ENCODE measurements at places on chromosomes 4 and X. TPM values are rescaled to one million over a fixed set of nuclear protein-coding genes. Genes with fewer than 3 reads are reported as not detected.
A peak's percentile ranks its signal among the peaks of the same experiment; 100 is the strongest.

GRCh38 chr4:42605264-42605663 lies 51.6 kb downstream of the ATP8A1 start:
- DNase-seq: no peak
- no peak overlapping the region for H3K27ac ChIP-seq
- peaks cover 5% of the 10 kb centered on the region for H3K36me3 ChIP-seq

- no peaks in the 10 kb centered on the region for H3K27me3 ChIP-seq
- no peaks in the 10 kb centered on the region for H3K36me3 ChIP-seq
- peak overlapping the region; percentile 48 for H3K27ac ChIP-seq
- DNase-seq: no peak
- H3K4me1 ChIP-seq: peaks cover 7% of the 10 kb centered on the region
Observed at GRCh38 chrX:151711787-151712186, 4.0 kb upstream of the FATE1 start.

- H3K27me3 ChIP-seq: peaks cover 1% of the 10 kb centered on the region
- H3K4me3 ChIP-seq: no peak overlapping the region
- H3K36me3 ChIP-seq: no peaks in the 10 kb centered on the region
- H3K4me1 ChIP-seq: no peaks in the 10 kb centered on the region
- no peak for DNase-seq
Observed at GRCh38 chr4:138734746-138735145, 280.8 kb upstream of the NOCT start.

DNA sequence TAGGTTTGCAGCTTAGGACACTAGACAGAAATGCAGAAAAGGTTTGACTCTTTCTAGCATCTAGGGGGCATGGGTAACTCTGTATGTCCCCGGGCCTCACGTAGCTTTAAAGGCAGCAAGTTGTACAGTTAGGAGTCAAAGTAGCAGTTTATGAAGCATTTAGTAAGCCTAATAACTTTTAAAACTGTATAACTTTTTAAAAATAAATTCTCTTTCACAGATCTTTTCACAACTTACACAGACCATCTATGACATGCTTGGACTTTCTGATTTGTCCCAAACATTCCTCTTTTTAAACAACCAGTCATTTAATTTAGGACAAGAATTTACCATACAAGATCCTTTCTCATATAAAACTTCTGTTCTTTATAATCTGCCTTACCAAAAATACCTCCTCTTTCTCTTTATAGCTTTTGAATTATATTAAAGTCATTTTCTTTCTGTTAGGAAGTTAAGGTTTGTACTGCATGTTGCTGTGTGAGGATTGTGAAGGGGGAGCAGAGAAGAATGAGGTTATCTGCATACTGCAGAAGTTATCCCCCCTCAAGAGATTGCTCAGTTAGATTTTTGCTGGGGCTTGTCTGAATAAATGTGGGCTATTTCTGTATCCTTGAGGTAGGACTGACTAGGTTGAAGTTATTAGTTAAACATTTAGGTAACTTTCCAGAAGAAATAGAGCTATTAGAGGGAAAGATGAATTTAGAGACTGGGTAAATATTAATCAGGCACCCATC lies 94.3 kb downstream of the CPE start:
- peaks cover 21% of the 10 kb centered on the region for H3K36me3 ChIP-seq
- no peaks in the 10 kb centered on the region for H3K4me1 ChIP-seq
- H3K27me3 ChIP-seq: peaks cover 3% of the 10 kb centered on the region
- H3K27ac ChIP-seq: no peak overlapping the region

DNA sequence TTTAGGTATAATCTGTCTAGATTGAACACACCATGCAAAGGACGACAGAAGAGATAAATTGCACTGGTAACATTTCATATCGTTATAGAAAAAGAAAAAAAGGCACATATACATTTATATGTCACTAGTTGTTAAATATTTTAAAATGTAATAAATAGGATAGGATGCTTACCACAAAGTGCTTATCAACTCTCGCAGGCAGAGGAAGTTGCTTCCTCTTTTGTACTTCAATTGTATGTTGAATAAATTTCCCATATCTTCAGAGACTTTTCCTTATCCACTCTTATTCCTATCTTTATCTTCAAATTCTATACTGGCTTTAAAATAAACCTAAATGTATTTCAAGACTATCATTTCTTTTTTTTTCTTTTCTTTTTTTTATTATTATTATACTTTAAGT lies 163.3 kb upstream of the SPOCK3 start:
- H3K4me1 ChIP-seq: peaks cover 8% of the 10 kb centered on the region
- no peak overlapping the region for H3K4me3 ChIP-seq
- no peaks in the 10 kb centered on the region for H3K36me3 ChIP-seq
- peaks cover 1% of the 10 kb centered on the region for H3K27me3 ChIP-seq
- H3K27ac ChIP-seq: no peak overlapping the region

GRCh38 chrX:27599928-27600327 lies 9.8 kb downstream of the DCAF8L2 start:
- no peaks in the 10 kb centered on the region for H3K4me1 ChIP-seq
- no peak overlapping the region for H3K27ac ChIP-seq
- H3K36me3 ChIP-seq: no peaks in the 10 kb centered on the region

Gene SLC25A14
- total RNA-seq: 14.5 TPM

DNA sequence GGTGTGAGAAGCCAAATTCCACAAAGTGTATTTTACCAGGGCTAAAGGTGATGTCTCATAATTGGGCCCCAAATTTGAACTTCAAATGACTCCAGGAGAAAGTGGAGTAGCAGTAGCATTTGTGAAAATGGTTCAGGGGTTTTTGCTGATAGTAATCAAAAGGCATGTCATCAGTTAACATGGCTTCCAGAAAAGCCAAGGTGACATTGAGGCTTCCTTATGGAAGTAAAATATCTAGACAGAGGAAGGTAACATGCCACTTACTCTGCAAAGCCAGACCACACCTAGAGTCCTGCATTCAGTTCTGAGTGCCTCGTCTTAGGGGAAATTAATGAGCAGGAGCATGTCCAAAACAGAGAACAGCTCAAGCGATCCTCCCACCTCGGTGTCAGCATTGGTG lies 2.2 kb upstream of the RPL36A start:
- H3K27me3 ChIP-seq: peaks cover 2% of the 10 kb centered on the region
- peaks cover 15% of the 10 kb centered on the region for H3K4me1 ChIP-seq
- H3K36me3 ChIP-seq: no peaks in the 10 kb centered on the region
- H3K27ac ChIP-seq: no peak overlapping the region

Measured in endothelial cell (in vitro differentiated cells).